ENCODE measurements at places on chromosomes 16 and 17. TPM values are rescaled to one million over a fixed set of nuclear protein-coding genes. Genes with fewer than 3 reads are reported as not detected.

DNA sequence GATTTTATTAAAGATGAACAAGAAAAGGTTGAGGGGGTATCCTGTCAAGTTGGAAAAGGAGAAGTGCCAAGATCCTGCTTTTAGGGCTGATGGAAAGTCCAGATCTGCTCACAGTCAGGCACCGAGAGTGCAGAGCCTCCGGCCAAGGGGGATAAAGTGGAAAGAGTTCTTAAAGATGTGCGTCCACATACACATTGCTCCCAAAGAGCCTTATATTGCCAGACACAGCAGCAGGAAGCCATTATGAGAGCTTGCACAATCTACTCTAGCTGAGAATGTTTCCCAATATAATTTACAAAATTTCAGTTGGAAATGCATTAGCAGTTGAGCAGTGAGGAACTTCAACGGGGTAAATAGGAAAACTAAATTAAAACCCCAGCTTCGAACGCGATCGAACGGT lies 95.6 kb downstream of the SALL1 start:
- DNase-seq = no peak

DNA sequence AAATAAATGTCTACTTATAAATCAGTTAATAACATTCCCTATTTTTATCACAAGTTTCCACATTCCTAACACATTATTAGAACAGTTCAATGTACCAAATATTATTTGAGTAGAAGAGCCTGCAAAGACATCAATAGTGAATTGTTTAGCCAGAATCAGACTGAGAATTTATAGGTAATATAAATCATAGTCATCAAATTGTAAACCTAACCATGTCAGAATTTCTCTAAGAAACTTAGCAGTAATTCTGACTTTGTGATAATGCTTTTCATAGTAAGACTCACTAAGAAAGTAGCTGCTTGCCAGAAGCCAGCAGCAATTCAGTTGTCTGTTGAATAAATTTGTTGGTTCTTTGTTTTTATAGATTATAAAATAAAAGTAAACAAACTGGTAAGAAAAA lies 111.3 kb downstream of the USP32 start:
- no peak for DNase-seq

DNA sequence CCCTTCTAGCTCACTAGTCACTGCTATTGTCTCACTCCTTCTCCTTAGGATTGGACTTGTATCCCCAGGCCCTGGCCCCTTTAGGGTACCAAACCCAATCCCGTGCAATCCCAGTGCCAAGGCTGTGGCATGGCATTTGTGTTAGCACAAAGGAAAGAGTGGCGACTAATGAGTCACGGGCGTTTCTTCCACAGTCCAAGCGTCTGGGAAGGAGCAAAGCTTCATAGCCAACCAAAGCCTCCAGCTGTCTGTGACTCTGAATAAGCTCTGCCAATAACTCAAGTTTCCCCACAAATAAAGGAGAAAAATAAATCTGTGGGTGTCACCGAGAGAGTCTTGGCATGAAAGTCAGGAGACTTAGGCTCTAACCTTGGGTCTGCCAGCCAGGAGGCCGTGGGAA lies 54.6 kb upstream of the COX10 start:
- DNase-seq = no peak

GRCh38 chr16:77457046-77457445 lies 22.2 kb upstream of the ADAMTS18 start:
- no peak for DNase-seq

DNA sequence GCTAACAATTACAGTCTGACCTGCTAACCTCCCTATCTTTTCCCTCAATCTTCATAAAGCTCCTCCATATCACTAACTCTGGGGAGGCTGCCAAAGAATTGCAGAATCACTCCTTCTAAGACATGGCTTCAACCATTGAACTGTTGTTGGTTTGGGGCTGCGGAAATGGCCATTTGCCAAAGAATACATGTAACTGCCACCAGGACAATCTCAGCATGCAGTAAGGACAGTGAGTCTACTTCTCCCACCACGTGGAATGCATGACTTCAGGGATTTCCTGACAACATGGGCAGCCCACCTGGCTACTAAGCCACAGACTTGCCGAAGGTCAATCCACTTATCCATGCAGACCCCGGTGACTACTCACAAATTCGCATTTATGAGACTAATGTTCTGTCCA lies 104.3 kb upstream of the NUDT7 start:
- DNase-seq = no peak

GRCh38 chr17:57946798-57947358 lies 8.3 kb downstream of the CUEDC1 start:
- peak; percentile 24 for DNase-seq

The CACNG3 gene
- not detected for total RNA-seq

- DNase-seq = no peak
These were observed 43.7 kb downstream of the TMEM132E start for GRCh38 chr17:34622862-34623623.

Measured in testis (tissue), 5 donors.